ENCODE measurements at places on chromosomes 12 and 14.

DNA sequence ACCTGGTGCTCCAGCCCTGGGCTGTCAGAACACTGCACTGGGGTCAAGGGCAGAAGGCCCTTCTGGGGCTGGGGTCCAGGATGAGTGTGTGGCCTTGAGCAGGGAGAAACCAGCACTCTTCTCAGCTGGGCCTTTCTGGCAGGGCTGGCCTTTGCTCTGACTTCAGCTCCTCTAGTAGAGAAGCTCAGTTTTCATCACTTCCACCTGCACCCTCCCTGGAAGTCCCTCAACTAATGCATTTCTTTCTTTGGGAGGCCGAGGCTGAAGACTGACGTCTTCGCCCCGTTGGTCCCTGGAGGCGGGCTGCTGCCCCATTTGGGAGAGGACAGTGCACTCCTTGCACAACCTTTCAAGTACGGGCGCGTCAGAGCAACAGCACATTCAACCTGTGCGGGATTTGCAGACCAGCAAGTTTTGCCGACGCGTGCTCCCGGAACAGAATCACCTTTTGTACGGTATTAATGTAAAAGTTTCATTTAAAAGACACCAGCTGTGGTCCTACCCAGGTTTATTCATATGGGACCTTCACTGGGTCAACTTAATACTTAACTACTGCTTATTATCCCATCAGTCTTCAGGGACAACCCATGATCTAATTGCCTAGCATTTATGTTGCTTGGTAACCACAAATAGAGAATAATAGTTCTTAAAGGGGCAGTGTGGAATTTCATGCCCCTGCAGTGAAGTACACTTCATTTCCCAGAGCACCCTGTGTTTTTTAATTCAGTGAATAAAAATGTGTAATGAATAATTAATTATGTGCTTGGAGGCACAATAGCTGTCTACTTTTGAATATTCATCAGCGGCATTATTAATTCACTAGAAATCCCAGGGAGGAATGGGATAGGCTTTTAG, 134.8 kb upstream of the VRK1 start:
- DNase-seq, result no peak

DNA sequence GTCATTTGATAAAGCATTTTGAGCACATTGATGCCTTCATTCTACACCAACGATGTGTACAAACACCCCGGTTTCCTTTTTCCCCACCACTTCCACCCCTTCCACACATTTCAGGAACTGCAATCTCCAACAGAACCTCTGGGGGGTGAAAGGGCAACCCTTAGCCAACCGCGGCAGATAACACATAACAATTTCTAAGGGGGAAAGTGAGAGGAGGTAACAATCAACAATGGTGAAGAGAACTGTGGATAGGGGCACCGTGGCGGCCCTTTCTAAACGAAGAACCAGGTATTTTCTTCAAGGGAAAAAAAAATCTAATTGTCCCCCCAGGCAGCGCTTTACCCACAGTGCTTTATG, 1.1 kb downstream of the KITLG start:
- no peak for DNase-seq

DNA sequence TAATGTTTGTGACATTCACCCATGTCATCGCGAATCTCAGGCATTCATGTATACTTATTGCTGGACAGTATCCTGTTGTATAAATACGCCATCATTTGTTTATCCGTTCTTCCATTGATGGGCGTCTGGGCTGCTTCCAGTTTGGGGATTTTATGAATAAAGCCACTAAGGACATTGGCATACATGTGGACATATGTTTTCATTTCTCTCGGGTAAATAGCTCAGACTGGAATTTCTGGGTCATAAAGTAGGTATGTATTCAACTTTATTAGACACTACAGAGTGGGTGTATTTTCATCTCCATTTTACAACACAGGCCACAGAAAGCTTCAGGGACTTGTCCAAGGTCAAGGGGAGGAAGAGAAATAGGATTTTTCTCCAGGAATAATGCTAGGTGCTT, 48.9 kb downstream of the HRK start:
- DNase-seq, result no peak

DNA sequence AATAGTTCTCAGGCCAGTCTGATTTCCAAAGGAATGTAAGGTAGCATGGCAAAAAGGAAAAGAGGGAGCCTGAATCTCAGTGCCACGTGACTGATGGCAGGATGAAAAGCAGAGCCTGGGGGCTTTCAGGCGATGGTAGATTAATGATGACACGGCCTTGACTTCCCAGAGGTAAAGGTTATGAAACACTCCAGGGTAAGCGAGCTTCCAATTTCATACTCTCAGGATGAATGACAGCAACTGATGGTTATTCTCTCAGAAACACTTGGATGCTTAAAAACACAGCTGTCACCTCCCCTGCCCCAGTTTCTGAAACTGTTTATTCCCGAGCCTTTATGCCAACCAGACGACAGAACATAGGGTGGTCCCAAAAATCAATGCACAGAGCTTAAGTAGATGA, 28.8 kb downstream of the GDF11 start:
- no peak for DNase-seq

- DNase-seq, result no peak
Observed at GRCh38 chr14:88249266-88249665, 73.8 kb downstream of the KCNK10 start.

GRCh38 chr12:2495417-2496112, 299.2 kb upstream of the FKBP4 start:
- no peak for DNase-seq

DNA sequence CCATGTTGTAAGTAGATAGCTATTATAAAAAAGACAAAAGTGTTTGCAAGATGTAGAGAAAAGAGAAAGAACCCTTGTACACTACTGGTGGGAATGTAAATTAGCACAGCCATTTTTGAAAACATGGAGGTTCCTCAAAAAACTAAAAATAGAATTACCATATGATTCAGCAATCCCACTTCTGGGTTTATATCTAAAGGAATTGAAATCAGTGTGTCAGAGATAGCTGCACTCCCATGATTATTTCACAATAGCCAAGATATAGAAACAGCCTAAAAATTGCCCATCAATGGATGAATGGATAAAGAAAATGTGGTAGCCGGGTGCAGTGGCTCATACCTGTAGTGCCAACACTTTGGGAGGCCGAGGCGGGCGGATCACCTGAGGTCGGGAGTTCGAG, 9.2 kb downstream of the PSMC6 start:
- DNase-seq, result no peak

GRCh38 chr12:13992585-13992984, 11.2 kb upstream of the GRIN2B start:
- no peak for DNase-seq

DNA sequence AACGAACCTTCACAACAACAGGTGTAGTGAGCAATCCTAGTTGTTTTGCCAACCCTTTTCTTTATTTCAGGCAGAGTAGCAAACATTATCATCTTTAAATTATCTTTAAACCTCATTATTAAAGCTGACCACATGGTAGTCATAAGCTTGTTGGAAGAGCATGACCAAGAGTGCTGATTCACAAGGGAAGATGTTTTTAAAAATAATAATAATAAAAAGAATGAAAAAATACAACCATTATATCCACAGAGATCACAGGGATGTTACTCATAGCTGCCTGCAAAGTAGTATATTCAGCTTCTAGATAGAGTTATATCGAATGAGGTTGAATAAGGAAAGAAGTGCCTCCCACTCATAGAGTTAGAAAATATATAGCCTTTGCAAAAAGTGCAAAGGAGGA, 101.0 kb upstream of the FLRT2 start:
- DNase-seq, result no peak

DNA sequence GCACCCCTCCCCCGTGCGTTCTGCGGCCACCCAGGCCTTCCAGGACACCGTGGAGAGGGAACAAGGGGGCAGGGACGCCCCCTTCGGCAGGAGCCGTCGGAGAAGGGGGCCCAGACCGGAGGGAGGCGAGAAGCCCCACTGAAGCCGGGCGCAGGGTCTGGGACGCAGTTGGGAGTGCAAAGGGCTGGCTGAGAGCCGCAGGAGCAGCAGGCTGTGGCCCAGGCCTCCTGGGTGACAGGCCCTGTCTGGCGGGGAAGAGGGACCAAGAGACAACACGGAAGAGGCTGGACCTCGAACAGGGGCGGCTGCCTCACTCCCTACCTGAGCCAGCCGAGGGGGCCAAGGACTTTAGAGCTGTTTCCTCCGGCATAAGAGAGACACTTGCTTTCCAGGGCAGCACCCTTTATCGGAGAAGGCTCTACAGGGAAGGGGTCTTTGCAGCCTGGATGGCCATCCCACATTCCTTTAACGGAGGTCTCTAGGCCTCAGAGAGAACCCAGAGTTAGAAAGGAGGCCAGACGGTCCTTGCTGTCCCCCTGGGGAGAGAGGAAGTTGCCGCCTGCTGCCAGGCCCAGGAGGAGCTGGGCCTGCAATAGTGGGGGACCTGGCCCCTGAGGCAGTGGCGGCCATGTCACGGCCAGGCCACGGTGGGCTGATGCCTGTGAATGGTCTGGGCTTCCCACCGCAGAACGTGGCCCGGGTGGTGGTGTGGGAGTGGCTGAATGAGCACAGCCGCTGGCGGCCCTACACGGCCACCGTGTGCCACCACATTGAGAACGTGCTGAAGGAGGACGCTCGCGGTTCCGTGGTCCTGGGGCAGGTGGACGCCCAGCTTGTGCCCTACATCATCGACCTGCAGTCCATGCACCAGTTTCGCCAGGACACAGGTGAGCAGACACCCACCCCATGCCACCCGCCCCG, 1.3 kb downstream of the DTX1 start:
- DNase-seq, result no peak

- no peak for DNase-seq
Observed at GRCh38 chr14:22380571-22381407, 208.2 kb downstream of the DAD1 start.

DNA sequence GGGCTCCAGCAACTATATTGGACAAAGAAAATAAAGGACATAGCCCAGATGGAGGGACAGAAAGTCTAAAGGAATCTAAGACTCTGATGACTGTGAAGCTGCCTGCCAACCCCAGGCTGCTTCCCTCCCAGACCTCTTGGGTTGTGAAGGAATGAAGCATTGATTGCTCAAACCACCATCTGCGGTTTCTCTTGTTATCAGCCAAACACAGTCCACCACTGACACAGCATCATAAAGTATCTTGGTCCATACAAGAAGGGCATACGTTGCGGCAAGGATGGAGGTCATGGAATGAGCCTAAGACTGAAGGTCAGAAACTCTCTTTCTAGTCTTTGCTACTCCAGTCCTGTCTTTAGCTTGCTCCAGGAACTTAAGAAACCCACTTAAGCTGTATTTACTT, 58.5 kb upstream of the PLXNC1 start:
- no peak for DNase-seq

- no peak for DNase-seq
Observed at GRCh38 chr14:103108749-103109207, 14.3 kb downstream of the EXOC3L4 start.

- DNase-seq, result peak; percentile 43
Observed at GRCh38 chr12:130775953-130776856, 60.1 kb upstream of the RIMBP2 start.

DNA sequence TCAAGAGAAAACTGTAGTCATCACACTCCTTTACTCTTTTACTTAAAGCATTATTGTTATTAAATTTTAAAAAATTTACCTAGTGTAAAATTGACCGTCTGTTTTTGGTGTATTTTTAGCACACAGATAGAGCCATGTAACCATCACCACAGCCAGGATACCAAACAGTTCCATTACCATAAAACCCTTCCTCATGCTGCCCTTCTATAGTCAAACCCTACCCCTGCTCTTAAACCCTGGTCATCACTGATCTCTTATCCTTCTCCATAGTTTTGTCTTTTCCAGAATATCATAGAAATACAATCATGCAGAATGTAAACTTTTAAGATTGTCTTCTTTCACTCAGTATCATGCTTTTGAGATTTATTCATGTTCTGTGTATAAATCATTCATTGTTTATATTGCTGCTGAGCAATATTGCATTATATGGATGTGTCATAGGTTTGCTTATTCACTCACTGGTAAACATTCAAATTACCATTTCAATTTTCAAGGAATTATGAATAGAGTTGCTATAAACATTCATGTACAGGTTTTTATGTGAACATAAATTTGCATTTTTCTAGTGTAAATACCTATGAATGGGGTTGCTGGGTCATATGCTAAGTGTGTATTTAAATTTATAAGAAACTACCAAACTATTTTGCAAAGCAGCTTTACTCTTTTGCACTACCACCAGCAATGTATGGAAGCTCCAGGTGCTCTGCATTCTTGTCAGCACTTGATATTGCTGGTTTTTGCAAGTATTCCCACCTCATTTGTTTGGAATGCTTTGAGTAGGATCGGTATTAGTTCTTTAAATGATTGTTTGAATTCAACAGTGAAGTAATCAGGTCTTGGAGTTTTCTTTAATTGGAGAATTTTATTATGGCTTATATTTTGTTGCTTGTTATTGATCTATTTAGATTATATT, 125.5 kb downstream of the LMNTD1 start:
- DNase-seq, result no peak

- DNase-seq, result peak; percentile 44
Observed at GRCh38 chr12:118377884-118378470, 1.6 kb downstream of the SUDS3 start.

GRCh38 chr12:126998747-126999285, 1268.2 kb upstream of the TMEM132C start:
- DNase-seq, result no peak

DNA sequence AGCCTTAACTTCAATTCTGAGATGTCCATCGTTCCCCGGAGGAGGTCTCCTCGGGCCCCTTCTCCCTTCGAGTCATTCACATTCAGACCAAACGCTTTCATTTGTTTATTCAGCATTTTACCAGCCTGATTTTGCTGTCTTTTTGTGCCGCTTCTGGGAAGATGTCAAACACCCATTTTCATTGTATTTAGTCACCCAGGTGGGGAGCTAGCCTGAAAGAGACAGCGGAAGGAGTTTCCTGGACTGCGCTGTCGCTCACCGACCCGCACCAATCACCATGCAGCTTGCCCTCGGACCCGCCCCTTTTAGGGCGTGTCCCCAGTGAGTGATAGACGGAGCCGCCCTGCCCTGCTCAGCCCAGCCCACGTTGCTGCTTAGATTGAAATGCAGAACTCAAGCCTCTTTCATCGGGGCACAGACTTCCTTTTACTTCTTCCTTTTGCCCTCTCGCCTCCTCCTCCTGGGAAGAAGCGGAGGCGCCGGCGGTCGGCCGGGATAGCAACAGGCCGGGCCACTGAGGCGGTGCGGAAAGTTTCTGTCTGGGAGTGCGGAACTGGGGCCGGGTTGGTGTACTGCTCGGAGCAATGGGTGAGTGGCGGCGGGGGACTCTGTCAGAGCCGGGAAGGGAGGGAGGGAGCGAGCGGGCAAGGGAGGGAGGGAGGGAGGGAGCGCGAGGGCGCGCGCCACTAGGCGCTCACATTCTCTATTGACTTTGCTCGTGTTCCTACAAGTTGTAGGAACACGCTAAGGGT, at the start of gene PAX9:
TSS of gene PAX9 (plus strand) at position 355 of the 752 bp plus-strand sequence. CDS start at position 585, 230 bp downstream.
- no peak for DNase-seq

GRCh38 chr12:108629151-108629550, 4.5 kb downstream of the SELPLG start:
- no peak for DNase-seq

- no peak for DNase-seq
Observed at GRCh38 chr12:97575403-97576193, 113.0 kb downstream of the RMST start.

- no peak for DNase-seq
Observed at GRCh38 chr14:38158468-38158867, 49.2 kb upstream of the SSTR1 start.

- no peak for DNase-seq
Observed at GRCh38 chr14:84674636-84675035, 855.3 kb upstream of the FLRT2 start.

Data from activated naive CD8-positive, alpha-beta T cell treated with anti-CD3 and anti-CD28 coated beads, Interleukin-2, amount 50 U/mL, for 16 hours (primary cell).